ENCODE measurements at places on chromosomes 1 and 21. TPM values are rescaled to one million over a fixed set of nuclear protein-coding genes. Genes with fewer than 3 reads are reported as not detected.

- no peak overlapping the region for H3K27ac ChIP-seq
- no peak for DNase-seq
- H3K4me3 ChIP-seq = no peak overlapping the region
- peaks cover 45% of the 10 kb centered on the region for H3K4me1 ChIP-seq
- H3K36me3 ChIP-seq = peaks cover 17% of the 10 kb centered on the region
These were observed 55.6 kb upstream of the DUSP10 start for GRCh38 chr1:221797506-221797905.

DNA sequence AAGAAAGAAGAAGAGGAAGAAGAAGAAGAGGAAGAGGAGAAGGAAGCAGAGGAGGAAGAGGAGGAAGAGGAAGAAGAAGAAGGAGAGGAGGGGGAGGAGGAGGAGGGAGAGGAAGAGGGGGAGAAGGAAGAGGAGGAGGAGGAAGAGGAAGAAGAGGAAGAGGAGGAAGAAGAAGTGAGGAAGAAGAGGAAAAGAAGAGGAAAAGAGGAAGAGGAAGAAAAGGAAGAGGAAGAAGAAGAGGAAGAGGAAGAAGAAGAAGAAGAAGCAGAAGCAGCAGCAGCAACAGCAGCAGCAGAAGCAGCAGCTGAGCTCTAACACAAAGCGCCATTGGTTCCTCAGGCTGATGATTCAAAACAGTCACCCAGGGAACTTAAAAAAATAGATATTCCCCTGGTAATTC, 34.0 kb downstream of the DNAI4 start:
- H3K36me3 ChIP-seq = no peaks in the 10 kb centered on the region
- no peak overlapping the region for H3K4me3 ChIP-seq
- no peak for DNase-seq
- no peaks in the 10 kb centered on the region for H3K27me3 ChIP-seq

- H3K27me3 ChIP-seq = no peaks in the 10 kb centered on the region
- H3K4me3 ChIP-seq = no peak overlapping the region
- no peaks in the 10 kb centered on the region for H3K4me1 ChIP-seq
- no peak for DNase-seq
- peaks cover 40% of the 10 kb centered on the region for H3K36me3 ChIP-seq
- H3K27ac ChIP-seq = no peak overlapping the region
These were observed 31.7 kb upstream of the GPR88 start for GRCh38 chr1:100506217-100506616.

DNA sequence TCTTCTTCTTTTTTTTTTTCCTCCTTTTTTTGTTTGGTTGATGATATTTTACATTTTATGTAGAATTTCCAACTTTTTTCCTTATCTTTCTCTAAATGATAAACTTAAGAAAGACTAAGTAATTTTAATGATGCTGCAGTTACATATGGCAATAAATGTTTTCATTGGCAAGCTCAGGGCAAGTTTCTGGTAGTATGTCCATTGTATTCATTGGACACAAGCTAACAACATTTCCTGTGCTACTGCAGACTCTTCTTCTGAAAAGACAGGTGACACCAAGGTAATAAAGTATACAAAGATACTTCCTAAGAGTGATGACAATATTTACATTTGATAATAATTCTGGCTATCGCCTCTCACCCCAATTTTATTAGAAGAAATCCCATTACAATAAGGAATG, 219.2 kb upstream of the NFIA start:
- peaks cover 11% of the 10 kb centered on the region for H3K27me3 ChIP-seq
- H3K36me3 ChIP-seq = no peaks in the 10 kb centered on the region
- no peak overlapping the region for H3K27ac ChIP-seq
- H3K4me3 ChIP-seq = no peak overlapping the region

GRCh38 chr1:78142736-78143135, 97.0 kb downstream of the GIPC2 start:
- no peak for DNase-seq
- H3K27me3 ChIP-seq = peaks cover 2% of the 10 kb centered on the region
- H3K36me3 ChIP-seq = no peaks in the 10 kb centered on the region

PRKCZ gene
- 12.8 TPM for total RNA-seq

- no peak for DNase-seq
- peaks cover 13% of the 10 kb centered on the region for H3K36me3 ChIP-seq
- no peak overlapping the region for H3K27ac ChIP-seq
- H3K4me3 ChIP-seq = no peak overlapping the region
- H3K27me3 ChIP-seq = no peaks in the 10 kb centered on the region
These were observed 27.8 kb downstream of the DIPK1A start for GRCh38 chr1:92933459-92933858.

GRCh38 chr1:185895208-185895900, 161.2 kb downstream of the HMCN1 start:
- no peaks in the 10 kb centered on the region for H3K4me1 ChIP-seq
- no peak overlapping the region for H3K27ac ChIP-seq
- H3K27me3 ChIP-seq = no peaks in the 10 kb centered on the region
- no peaks in the 10 kb centered on the region for H3K36me3 ChIP-seq
- DNase-seq = no peak
- H3K4me3 ChIP-seq = no peak overlapping the region

DNA sequence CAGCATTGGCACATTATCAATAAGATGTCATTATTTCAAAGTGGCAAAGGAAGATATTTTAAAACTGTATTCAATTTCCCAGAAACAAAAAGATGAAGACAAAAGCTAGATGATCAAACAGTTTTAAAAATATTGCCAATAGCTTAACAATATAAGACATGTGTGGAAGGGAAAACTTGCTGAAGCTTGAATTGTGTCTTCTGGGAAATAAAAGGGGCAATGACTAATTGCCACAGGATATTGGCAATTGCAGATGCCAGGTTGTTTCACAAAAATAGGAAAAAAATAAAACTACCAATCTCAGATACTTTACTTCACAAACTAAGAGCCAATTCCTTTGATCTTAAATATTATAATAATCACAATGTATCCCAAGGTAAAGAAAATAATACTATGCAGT, 679.8 kb upstream of the ADAMTS5 start:
- no peak for DNase-seq
- no peak overlapping the region for H3K4me3 ChIP-seq
- no peak overlapping the region for H3K27ac ChIP-seq
- H3K27me3 ChIP-seq = no peaks in the 10 kb centered on the region
- no peaks in the 10 kb centered on the region for H3K36me3 ChIP-seq

ZYG11A gene
- total RNA-seq = 0.23 TPM

DNA sequence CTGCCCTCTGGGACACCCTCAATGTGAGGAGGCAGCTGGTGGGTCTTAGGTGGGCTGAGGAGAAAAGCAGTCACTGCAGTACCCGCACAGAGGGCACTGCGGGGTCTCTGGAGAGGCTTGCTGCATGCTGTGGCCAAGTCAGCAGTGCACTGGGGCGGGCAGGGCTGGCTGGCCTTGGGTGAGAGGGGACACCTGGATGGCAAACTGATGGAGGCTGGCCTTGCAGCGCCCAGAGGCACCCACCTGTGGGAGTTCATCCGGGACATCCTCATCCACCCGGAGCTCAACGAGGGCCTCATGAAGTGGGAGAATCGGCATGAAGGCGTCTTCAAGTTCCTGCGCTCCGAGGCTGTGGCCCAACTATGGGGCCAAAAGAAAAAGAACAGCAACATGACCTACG, 3.2 kb downstream of the ELF3 start:
- no peak overlapping the region for H3K27ac ChIP-seq
- no peaks in the 10 kb centered on the region for H3K4me1 ChIP-seq
- H3K4me3 ChIP-seq = no peak overlapping the region
- DNase-seq = no peak
- no peaks in the 10 kb centered on the region for H3K36me3 ChIP-seq

DNA sequence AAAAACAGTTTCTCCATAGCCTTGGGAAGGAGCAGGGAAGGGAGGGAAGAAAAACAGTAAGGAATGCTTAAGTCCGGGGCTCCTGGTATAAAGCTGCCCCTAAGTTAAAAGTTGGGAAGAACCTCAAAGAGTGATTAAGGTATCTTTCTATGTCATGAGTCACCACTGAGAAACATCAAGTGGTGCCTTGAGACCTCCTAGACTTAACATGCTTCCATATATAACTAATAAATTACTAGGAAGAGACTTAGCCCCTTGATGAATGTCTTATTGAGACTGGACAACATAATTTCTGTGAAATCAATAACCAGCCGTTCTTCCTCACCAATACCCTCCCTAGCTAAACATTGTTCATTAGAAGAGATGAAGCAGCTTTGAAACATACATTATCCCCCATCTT, 121.8 kb upstream of the SLC44A3 start:
- DNase-seq = no peak
- H3K4me1 ChIP-seq = peaks cover 5% of the 10 kb centered on the region

GRCh38 chr1:12345350-12346217, 115.8 kb downstream of the VPS13D start:
- H3K27me3 ChIP-seq = no peaks in the 10 kb centered on the region
- H3K27ac ChIP-seq = peak overlapping the region; percentile 83
- peak; percentile 49 for DNase-seq
- H3K4me1 ChIP-seq = peaks cover 48% of the 10 kb centered on the region
- H3K4me3 ChIP-seq = peak overlapping the region; percentile 56
- peaks cover 58% of the 10 kb centered on the region for H3K36me3 ChIP-seq
